ENCODE measurements at places on chromosomes 2 and 18.

DNA sequence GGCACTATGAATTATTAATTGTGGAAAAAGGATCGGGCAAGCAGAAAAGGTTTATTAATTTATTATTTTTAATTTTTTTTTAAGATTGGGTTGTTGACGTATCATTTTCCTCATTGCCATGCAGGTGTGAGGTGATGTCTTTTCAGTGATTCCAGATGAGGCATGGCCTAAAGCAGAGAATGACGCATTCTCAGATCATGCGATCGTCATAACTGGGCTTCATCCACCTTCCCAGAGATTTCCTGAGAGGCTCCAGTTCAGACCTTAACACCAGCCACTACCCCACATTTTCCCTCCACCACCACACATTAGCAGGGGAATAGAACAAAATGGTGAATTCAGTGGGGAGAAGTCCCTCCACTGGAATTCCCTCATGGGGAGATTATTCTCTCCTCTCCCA lies 518.4 kb upstream of the SPHKAP start:
- no peak for DNase-seq

- DNase-seq: no peak
Measured at GRCh38 chr18:48152549-48152948, 222.1 kb upstream of the SMAD2 start.

GRCh38 chr18:60543646-60544045 lies 171.1 kb upstream of the MC4R start:
- DNase-seq: no peak

- DNase-seq: no peak
Measured at GRCh38 chr18:43420950-43421349, 143.7 kb upstream of the SYT4 start.

DNA sequence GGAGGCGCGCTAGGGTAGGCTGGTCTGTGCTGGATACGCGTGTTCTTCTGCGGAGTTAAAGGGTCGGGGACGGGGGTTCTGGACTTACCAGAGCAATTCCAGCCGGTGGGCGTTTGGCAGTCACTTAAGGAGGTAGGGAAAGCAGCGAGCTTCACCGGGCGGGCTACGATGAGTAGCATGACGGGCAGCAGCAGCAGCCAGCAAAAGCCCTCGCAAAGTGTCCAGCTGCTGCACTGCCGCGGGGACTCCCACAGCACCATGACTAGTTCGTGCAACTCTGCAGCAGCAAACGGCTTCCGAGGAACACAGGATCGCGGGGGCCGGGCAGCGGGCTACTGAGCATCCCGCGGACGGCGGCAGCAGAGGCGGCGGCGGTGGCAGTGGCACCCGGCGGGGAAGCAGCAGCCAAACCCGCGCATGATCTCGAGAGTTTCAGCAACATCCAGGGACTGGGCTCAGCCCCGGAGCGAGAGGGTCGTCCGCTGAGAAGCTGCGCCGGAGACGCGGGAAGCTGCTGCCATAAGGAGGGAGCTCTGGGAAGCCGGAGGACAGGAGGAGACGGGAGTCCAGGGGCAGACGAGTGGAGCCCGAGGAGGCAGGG lies 368 bp downstream of the TMEFF2 start:
- DNase-seq: no peak

DNA sequence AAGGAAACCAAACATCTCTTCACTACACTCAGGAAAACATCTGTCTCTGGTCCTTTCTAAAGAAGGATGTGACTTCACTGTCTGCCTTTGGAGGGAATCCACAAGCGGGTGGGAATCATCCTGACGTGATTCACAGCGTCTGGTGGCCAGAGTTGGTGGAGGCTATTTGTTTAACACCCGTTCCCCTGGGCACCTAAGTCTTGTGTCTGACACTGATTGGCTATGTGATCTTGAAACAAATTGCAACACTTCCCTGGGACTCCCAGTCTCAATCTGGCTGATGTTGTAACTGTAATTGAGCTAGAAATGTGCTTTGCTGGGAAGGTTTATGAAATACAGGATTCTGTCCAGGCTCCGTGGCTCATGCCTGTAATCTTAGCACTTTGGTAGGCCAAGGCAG lies 28.8 kb upstream of the SIX3 start:
- no peak for DNase-seq

DNA sequence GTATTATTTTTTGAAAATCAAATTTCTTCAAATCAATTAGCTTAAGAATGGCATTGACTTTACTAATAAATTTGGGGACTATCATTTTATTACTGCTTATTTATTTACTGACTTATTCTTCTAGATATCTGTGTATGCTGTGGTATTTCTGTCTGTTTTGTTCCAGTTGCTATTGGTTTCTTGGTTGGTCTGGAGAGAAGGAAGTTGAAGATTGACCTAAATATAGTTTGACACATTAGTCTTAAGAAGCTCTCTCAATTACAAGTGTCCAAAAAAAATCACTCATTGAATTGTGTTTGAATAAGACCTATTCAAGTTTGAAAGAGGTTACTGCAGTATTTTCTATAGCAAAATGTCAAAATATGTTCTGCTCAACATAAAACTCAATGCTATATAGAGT lies 153.3 kb upstream of the KYNU start:
- DNase-seq: no peak

DNA sequence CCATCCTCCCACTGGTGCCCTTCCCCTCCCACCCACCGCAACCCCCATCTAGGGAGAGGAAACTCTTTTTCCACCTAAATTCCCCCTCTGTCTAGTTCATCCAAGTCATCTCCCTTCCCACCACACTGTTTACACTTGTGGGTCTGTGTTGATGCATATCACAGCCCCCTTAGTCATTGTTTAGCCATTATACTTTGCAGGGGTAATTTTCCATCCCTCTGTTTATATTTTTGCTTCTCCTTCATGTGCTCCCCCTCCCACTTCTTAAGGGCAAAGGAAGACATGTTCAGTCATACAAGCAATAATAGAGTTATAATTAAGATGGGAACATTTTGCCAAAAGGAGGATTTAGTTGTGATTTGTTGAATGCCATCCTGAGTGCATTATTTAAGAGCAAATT lies 187.8 kb upstream of the TNP1 start:
- DNase-seq: no peak

- DNase-seq: no peak
Measured at GRCh38 chr2:212554233-212554632, 15.6 kb upstream of the ERBB4 start.

- no peak for DNase-seq
Measured at GRCh38 chr2:9578467-9579235, 23.0 kb upstream of the ADAM17 start.

GRCh38 chr2:163778045-163778781 lies 42.4 kb upstream of the FIGN start:
- no peak for DNase-seq

DNA sequence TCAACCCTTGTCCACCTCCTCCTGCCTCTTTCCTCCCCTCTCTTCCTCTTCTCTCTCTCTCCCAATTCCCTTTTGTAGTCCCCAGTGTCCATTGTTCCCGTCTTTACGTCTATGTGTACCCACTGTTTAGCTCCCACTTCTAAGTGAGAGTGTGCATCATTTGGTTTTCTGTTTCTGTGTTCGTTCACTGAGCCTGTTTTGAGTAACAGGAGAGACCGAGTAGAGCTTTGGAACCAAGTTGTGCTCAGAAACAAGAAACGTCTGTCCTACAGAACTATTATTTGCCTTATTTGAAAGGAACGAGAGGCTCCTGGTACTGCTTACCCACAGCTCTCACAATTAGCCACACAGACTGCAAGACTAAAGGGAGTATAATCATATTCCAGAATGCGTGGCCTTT lies 50.1 kb upstream of the MAPRE2 start:
- DNase-seq: no peak

GRCh38 chr2:17646838-17647701 lies 106.5 kb downstream of the SMC6 start:
- DNase-seq: no peak

DNA sequence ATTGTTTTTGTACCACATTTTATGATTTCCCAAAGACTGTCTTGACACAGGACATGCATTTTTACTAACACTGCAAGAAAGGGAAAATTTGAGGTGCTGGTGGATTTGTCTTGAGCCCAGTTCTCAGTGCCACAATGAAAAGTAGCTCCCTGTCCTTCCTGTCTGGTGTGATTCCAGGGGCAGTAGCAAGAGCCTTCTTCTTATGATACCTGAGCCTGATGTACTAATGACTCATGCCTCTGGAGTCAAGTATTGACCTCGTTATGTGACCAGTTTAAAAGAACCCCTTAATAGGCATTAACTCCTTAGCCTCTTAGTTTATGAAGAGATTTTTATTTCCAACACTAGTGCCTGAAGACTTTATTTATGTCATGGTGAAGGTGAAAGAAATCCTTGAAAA lies 728.6 kb downstream of the SLC4A3 start:
- no peak for DNase-seq

DNA sequence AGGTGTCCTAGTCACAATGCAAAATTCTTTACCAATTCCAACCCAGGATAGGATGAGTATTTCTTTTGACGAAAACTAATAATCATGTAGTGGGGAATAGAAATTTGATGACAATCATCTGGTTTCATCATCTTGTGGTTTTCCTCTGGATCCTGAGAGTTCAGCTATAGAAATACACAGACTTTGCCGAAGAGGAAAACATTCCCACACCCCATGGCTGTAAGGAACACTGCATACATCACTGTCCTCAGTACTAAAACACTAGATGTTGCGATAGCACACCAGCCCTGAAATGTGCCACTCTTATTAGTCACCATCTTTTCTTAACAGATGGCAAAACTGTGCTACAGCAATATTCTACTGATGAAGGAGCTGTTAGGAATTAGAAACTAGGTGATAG lies 29.4 kb downstream of the CERKL start:
- no peak for DNase-seq

GRCh38 chr2:128332091-128332634 lies 13.5 kb upstream of the HS6ST1 start:
- no peak for DNase-seq

DNA sequence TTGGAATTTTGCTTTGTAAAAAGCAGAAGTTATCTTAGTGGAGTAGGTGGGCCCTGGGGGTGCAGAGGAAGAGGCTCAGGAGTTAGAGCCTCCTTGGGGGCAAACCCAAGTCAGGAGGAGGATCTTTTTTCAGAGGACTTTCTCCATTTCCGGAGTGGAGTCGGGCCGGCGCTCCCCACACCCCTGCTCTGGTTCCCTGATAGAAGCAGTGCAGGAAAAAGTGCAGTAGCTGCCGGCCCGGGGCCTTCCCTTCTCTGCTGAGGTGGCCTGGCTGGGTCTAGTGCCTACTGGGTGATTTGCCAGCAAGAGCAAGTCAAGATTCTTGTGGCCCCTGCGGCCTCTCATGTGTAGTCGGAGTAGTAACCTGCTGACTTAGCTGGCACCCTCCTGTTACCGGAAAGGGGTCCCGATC lies 124.2 kb upstream of the HS6ST1 start:
- no peak for DNase-seq

GRCh38 chr2:102540882-102541281 lies 67.9 kb downstream of the SLC9A4 start:
- no peak for DNase-seq

DNA sequence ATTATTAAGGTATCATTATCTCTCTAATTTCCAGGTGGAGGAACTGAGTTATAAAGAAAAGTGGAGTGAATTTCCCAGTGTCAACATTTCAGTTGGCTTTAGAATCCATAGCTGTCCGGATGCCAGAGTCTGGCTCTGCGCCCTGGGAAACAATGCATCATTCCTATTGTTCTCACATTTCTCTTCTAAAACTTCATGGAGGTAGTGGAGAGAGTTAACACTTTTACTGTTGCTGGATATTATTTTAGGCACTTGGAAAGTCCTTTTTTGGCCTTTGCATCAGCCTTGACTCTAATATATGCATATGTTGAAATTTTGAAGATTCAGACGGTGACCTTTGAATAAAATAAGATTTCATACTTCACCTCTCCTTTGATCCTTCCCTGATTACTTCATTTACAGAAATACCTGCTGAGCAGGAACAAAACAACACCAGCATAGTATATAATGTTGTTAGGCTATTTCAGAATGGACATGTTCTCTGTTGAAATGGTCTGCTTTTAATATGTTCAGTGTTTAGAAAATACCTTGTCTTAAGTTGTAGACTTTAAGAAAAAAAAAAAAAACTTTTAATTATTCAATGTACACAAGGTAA lies 148.8 kb downstream of the EPHA4 start:
- DNase-seq: no peak

GRCh38 chr2:155223781-155224406 lies 525.4 kb downstream of the KCNJ3 start:
- no peak for DNase-seq

DNA sequence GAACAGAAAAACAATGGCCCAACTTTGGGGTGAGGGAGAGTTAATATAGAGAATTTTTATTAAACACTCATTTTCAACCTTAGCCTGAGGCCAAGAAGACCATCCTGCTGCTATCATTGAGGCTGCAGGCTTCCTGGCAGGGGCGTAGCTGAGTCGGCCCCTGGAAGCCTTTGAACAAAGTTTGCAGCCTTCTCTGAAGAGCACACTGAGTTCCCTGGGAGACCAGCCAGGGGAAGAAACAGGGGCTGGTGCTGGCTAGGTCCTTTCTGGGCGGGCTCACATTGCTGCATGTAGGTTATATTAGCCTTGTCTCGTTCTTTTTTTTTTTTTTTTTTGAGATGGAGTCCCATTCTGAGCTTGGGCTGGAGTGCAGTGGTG lies 126.8 kb upstream of the HS6ST1 start:
- DNase-seq: no peak

DNA sequence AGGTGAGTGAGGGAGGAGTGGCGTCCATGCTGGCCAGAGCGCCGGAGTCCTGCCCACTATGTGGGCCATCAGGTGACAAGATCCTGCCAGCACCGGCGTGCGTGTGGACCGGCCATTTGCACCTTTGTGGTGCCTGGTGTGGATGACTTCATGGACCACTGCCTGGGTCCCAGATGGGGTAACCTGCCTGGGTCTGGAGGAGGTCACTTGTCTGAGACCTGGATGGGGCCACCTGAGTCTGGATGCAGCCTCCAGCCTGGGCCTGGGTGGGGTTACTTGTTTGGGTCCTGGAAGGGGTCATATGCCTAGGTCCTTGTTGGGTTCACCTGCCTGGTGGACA lies 299.6 kb downstream of the NDUFA10 start:
- DNase-seq: no peak

- no peak for DNase-seq
Measured at GRCh38 chr2:157334797-157335196, 9.2 kb upstream of the ERMN start.

DNA sequence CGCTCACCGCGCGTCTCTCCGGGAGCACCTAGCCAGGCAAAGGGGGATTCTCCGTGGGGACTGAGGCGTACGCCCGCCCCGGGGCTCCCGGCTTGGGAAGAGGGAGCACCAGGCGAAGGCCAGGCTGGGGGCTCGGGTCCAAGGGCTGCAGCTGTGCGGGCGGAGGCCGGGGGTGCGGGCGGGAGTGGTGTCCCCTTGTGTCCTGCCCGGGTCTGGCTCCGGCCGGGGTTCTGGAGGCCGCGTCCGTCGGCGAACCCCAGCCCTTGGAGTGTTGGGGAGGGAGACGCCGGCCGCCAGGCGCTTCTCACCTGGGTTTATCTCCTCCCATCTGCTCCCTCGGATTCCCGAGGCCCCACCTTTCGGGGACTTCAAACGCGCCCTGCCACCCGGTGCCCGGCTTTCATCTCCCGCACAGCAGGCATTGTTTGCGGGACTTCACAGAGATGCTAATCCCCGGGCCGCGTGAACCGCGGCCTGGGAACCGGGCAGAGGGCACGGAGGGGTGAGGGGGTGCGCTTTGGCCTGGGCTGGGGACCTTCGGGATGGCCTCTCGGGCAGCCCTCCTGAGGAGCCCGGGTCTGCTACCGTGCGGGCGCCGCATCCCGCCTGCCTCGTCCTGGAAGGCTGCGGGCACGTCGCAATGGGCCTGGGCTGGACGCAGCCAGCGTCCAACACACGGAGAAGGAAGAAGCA lies 5.0 kb upstream of the GBX2 start:
- DNase-seq: no peak

GRCh38 chr2:109513749-109514588 lies 99.8 kb downstream of the SEPTIN10 start:
- DNase-seq: peak; percentile 63

GRCh38 chr2:168430431-168430830 lies 25.6 kb upstream of the CERS6 start:
- DNase-seq: no peak
